ENCODE measurements at places on chromosomes 11 and 22.

- DNase-seq = no peak
These were observed 2.0 kb downstream of the TENM4 start for GRCh38 chr11:79438631-79439409.

DNA sequence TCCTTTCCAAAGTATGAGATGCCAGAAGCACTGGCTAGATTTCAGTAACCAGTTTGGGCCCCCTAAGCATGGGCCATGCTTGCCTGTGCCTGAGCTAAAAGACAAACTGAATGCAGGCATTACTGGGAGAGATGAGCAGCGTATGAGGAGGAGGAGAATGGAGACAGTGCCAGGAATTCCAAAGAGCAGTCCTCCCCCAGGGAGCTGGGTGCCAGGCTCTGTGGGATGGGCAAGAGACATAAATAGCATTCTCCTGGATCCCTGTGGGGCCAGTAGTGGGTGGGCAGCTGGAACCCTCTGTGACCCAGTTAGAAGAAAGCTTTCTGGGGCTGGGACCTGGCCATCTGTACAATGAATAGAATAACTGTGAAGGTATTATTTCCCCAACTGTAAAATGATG is 235.6 kb downstream of the KCNA4 start:
- DNase-seq = no peak

GRCh38 chr22:23128269-23129108 is 13.3 kb downstream of the RSPH14 start:
- DNase-seq = peak; percentile 95

DNA sequence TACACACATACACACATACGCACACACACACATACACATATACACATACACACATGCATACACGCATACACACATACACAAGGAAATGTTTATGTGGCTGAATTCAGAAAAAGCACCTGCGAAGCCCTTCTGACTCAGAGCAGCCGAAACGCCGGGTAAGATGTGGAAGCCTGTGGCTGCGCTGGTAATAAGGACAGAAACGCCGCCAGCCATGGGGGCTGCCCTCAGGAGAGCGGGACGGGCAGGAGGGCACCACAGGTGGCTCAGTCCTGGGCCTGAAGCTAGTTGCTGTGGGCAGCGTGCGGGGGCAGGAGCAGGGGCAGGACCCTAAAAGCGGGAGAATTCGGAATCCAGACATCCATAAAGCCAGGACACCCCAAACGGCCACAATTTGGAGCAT is 378.3 kb downstream of the BRD1 start:
- no peak for DNase-seq

- no peak for DNase-seq
These were observed 128.1 kb upstream of the E2F8 start for GRCh38 chr11:19368726-19369375.

DNA sequence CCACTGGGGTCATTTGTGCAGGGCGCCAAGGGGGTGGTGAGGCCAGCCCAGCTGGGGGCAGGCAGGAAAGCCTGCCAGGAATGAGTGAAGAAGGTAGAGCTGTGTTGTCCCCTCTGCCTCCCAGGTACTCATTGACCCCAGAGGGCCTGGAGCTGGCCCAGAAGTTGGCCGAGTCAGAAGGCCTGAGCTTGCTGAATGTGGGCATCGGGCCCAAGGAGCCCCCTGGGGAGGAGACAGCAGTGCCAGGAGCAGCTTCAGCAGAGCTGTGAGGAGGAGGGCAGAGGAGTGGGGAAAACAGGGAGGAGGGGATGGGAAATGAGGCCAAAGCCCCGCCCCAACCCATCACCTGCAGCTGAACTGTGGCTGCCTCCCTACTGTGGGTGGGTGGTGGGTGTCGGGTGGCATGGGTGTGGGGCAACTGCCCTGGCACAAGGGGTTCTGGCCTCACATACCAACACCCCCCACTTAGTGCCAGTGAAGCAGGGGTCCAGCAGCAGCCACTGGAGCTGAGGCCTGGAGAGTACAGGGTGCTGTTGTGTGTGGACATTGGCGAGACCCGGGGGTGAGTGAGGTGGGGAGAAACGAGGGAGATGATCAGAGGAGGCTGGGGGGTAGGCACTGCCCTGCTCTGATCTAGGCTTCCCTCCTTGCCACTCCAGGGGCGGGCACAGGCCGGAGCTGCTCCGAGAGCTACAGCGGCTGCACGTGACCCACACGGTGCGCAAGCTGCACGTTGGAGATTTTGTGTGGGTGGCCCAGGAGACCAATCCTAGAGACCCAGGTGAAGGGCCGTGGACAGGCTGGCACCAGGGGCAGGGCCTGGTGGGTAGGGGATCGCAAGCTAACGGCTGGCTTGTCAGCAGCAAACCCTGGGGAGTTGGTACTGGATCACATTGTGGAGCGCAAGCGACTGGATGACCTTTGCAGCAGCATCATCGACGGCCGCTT is 3.0 kb downstream of the MUS81 start:
- DNase-seq = no peak

DNA sequence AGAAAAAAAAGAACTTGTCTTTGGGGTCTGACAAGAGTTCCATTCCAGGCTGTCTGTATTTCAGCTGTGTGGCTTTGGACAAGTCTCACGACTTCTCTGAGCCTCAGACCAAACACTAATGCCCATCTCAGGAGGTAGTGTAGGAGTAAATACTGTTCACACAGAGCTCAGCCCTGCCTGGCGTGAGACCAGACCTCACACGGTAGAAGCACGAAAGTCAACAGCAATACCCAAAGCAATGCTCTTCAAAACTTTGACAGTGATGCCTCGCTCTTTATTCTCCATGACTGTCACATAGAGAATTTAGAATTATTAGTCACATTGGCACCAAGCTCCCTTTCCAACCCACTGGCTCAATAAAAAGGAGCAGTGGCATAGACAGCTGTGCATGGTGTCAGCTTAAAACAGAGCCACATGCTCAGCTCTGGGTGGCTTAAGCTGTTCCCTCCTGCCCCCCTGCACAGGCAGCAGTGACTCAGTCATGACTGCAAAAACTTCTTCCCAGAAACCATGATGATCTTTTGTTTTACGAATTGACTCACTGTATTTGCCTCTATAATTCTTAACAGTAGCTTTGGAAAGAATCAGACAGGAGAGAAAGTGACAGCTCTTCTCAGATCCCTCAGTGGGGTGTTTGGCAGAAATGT is 74.0 kb upstream of the PHF21B start:
- DNase-seq = no peak

- no peak for DNase-seq
These were observed 6.7 kb upstream of the LRFN4 start for GRCh38 chr11:66850235-66850587.

GRCh38 chr11:26963764-26964163 is 30.1 kb upstream of the FIBIN start:
- no peak for DNase-seq

DNA sequence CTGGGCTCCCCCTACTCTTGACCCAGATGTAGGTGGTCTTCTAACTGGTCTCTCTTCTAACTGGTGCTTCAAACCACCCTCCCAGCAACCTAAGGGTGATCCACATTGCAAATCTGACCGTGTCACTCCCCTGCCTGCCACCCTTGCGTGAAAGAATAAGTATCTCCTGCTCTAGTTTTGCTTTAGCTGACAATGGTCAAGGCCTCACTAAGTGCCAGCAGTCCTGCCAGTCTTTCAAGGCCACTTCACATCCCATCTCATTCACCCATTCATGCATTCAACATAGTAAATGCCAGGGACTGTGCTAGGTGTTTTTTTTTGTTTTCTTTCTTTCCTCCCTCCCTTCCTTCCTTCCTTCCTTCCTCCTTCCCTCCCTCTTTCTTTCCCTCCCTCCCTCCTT is 2.3 kb upstream of the KCTD17 start:
- DNase-seq = no peak

DNA sequence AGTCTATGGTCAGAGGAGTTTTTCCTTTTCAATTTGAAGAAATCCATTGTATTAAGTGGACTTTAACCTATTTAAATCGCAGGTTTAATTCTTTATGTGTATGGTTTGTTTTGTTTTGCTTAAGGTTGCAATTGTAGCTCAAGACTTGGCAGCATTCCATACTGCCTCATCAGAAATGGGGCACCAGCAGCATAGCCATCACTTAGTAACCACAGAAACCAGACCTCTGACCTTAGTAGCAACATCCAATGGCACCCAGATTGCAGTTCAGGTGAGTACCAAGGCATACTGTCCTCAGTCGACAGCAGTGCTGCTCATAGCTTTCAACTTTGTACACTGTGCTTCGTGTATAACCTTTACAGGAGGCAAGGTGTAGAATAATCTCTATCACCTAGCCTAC is 48.4 kb upstream of the WEE1 start:
- DNase-seq = no peak

DNA sequence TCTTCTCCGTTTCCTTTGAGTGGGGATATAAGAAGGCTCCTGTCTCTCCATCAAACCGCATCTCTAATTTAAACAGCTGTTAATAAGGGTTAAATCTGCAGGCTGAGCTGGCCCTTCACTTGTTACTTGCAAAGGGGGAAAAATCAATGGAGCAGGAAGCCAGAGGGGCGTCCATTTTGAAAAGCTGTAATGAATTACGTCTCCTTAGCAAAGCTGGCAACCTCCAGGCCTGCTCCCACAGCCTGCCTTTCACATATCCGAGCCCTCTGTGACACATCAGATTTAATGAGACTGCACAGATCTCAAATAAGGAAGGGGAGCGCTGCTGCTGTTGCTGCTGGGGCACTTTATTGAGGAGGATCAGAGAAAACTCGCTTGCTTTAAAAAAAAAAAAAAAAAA is 320.8 kb downstream of the BLID start:
- no peak for DNase-seq

DNA sequence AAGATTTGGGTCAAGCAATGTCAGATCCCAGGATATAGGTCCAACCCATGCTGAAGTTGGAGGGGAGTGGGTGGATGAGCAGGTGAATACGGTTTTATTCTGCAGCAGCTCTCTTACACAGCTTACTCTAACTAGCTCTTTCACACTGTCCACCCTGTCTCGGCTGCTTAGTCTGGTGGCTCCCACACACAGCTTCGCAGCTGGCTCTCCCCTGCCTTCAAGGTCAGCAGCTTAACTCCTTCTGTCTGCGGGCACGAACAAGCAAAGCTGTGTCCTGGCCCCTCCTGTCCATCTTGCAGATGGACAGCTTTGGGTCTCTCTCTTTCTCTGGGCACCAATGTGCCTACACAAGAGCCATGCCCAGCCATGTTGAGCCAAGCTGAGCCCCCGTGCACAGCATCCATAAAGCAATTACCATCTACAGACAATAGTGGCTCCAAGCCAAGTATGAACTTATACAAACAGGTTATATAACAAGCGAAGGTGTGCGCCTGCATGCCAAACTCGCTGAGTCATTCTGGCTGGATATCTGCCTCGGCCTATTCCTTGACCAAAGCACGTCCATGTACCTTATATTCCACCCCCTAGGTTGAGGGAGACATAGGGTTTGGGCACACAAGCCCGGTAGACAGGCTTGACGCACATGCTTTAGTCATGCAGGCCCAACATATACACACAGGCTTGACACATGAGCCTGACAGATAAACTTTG is 1307.8 kb upstream of the RAG2 start:
- no peak for DNase-seq

DNA sequence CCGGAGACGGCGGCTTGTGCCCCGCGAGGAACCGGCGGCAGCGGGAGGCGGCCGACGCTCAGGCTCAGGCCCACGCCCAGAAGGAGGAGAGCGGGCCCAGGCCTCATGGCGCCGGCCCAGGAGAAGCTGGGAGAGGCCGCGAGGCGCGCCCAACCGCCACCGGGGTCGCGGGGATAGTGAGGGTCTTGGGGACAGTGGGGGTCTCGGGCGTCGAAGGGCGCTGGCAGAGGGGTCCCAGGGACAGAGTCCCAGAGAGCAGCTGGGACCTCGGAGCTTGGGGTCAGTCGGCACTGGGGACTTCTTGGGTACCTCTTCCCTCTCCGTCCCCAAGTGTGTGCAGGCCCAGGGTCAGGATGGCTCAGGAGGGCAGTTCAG is at the start of gene PKDREJ:
PKDREJ (minus strand) TSS at position 128 of the 375 bp plus-strand sequence; CDS start at position 107, 21 bp downstream.
- no peak for DNase-seq

- DNase-seq = no peak
These were observed 380.1 kb downstream of the LARGE1 start for GRCh38 chr22:33539902-33540751.

DNA sequence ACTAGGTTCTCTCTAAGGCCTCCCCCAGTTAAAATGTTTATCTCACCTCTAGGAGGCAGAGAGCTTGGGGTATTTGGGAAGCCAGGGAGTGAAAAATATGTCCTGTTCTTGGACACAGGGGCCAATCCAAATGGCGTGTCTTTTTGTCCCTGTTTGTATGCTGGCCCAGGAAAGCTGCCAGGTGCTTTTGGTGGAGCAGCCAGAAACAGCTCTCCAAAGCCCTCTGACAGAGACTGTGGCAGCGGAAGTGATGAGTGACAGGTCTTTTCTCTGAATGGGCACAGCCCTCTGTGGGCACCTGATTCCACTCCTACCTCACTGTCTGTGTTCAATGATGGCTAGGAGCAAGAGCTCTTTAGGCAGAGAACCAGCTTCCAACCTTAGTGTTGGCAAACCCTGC is 106.4 kb upstream of the KIRREL3 start:
- DNase-seq = no peak

- DNase-seq = no peak
These were observed 1010.4 kb downstream of the TBC1D22A start for GRCh38 chr22:47772864-47773263.

- DNase-seq = no peak
These were observed 119.0 kb upstream of the TP53AIP1 start for GRCh38 chr11:129061492-129062230.

GRCh38 chr11:15073361-15074205 is at the start of gene CALCB:
CALCB (plus strand) TSS chr11:15073593; CDS start chr11:15074719, 1,126 bp downstream.
- DNase-seq = no peak

GRCh38 chr11:110757962-110758755 is 45.9 kb upstream of the ARHGAP20 start:
- no peak for DNase-seq

- DNase-seq = no peak
These were observed 54.2 kb downstream of the EP300 start for GRCh38 chr22:41146573-41146972.

DNA sequence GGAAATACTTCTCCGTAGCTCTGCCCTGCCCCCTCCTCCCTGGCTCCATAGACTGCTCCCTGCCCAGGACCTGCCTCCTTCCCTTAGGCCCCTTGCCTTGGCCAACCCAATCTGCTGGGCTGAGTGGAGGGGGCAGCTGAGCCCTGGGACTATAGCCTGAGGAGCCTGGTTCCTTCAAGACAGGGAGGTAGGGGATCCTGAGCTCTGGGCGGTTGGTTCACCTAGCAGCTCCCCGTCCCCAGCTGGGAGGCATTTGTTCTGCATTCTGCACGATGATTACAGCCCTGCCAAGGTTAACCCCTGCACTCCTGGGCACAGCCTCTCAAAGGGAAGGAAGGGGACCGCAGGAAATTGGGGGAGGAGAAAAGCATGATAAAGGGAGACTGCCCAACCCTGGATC is 3.6 kb upstream of the CDC42EP1 start:
- no peak for DNase-seq

GRCh38 chr11:76239483-76240160 is 33.3 kb upstream of the WNT11 start:
- no peak for DNase-seq

Data from NCI-H524 treated with DMSO at 0.1 percent for 48 hours (cell line).